ENCODE measurements at places on chromosomes 16 and 17. TPM values are rescaled to one million over a fixed set of nuclear protein-coding genes. Genes with fewer than 3 reads are reported as not detected.

Gene LDHD
- total RNA-seq: 0.82 TPM

Gene IRX3
- total RNA-seq: 6.5 TPM

Gene TMEM94
- 45.7 TPM for total RNA-seq

Gene CSH2
- total RNA-seq: not detected

Gene GRB7
- 6.6 TPM for total RNA-seq

Gene BIRC5
- 103 TPM for total RNA-seq

Gene NR1D1
- total RNA-seq: 10.6 TPM

Gene COL1A1
- 8.9 TPM for total RNA-seq

Gene PDILT
- not detected for total RNA-seq

Gene NOS2
- 0.26 TPM for total RNA-seq

Gene SEPTIN12
- total RNA-seq: not detected

Gene CKLF
- total RNA-seq: 66.4 TPM

Gene FAM20A
- not detected for total RNA-seq

Gene ST6GALNAC2
- total RNA-seq: 0.39 TPM

Gene EDC4
- 58.0 TPM for total RNA-seq

Gene ALOX12
- not detected for total RNA-seq

Gene CDT1
- 34.7 TPM for total RNA-seq

Gene CA5A
- not detected for total RNA-seq

Gene WNT9B
- 0.05 TPM for total RNA-seq

Gene CLDN9
- 0.31 TPM for total RNA-seq

Gene CD300LG
- not detected for total RNA-seq

Gene CIBAR2
- total RNA-seq: not detected

Gene MPP2
- 1.8 TPM for total RNA-seq

Gene SLC38A8
- total RNA-seq: 0.09 TPM

Gene TBC1D3E
- not detected for total RNA-seq

Gene EIF4A3
- 229 TPM for total RNA-seq

Gene SLC16A13
- 8.7 TPM for total RNA-seq

Gene ALDOC
- 1.8 TPM for total RNA-seq

Gene CCL7
- 0.22 TPM for total RNA-seq

Gene KIF2B
- not detected for total RNA-seq

Gene ZFPM1
- total RNA-seq: 6.7 TPM

Gene FZD2
- total RNA-seq: 37.5 TPM

Gene CDIP1
- total RNA-seq: 14.9 TPM

Gene TMEM114
- not detected for total RNA-seq

Gene ITGA2B
- total RNA-seq: 1.5 TPM

Gene MAPT
- 1.8 TPM for total RNA-seq

All from A549 treated with AZD2906 at 1 μM for 4 hours (cell line).